ENCODE measurements at places on chromosomes 12 and 14.
A peak's percentile ranks its signal among the peaks of the same experiment; 100 is the strongest.

GRCh38 chr12:105041186-105041585 is 43.1 kb downstream of the ALDH1L2 start:
- DNase-seq = no peak

DNA sequence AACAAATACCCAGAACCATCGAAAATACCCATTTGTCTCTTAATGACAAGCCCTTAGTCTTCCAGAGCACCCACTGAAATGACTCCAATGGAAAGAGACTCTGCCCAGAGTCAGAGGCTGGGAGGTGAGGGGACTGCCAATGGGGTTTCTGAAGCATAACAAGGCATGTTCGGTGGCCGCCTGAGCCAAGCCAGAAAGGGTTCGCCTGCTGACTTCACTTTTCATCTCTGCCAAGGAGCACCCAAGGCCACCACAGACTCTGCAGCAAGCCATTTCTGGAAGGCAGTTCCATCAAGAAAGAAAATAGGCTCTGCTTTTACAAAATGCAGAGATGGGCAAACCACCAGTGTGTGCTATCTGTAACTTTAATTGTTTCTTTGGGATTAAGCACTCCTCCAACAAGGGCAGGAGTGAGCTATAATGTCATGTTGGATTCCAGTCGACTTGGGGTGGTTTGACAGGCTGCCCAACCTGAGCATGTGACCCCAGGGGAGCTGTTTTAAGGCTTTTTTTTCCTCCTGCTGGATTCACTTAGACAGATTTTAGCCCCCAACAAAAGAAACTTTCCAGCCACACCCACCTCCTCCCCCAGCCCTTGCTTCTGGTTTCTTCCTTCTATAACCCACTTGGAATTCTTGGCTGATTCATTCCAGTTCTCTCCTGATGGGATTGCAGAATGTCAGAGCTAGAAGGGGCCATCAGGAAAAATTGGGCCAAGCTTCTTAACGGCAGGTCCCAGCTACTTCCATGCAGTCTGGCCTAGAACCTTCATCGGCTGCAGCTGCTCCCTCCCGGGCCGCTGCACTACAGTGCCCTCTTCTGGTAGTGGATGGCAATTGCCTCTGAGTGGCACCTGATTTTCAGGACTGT is 24.1 kb downstream of the CKAP4 start:
- peak; percentile 7 for DNase-seq

DNA sequence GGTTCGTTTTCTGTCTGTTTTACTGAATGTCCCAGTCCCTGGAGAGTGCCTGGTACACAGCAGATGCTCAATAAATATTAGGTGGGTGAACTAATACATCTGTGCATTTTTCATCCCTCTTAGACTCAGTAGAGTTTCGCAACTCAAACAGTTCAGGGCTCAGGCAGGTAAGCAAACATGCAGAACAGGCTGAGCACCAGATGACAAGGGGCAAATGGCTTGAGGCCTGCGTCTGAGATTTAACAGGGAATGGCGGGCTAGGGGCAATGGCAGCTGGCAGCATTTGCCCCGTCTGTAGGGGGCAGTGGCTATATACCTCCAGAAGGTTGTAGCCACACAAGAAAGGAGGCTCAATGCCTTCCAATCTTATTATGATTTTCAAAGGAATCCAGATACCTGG is 8.6 kb upstream of the RAN start:
- DNase-seq = no peak

DNA sequence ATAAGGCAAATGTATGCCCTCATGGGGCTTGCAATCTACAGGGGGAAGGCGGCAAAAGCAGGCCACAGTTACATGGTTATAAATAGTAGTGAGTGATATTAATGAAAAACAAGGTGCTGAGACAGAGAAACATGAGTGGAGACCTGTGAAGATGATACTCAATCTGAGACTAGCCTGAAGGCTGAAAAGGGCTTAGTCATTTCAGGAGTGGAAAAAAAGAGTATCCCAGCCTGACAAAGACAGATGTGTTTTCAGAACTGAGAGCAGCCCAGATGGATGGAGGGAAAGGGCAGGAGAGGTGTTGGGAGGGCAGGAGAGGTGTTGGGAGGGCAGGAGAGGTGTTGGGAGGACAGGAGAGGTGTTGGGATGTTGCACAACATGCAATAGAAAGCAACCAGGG is 181.9 kb downstream of the C12orf42 start:
- DNase-seq = no peak

DNA sequence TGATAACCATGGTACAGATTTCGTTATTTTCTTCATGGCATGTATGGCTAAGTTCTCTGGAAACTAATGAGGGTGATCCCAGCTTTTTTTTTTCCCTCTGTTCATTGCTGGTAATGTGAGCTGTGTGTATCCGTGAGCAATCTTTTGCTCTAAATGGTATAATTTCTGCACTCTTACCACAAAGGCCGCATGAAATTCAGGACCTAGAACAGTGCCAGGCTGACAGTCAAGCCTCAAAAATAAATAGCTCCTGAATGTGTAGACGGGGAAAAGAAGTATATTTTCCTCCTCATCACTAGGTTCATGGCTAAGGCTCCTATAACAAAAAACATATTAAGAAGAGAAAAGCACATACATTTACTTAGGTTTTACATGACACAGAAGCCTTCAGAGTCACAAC is 140.2 kb upstream of the RMST start:
- DNase-seq = no peak

DNA sequence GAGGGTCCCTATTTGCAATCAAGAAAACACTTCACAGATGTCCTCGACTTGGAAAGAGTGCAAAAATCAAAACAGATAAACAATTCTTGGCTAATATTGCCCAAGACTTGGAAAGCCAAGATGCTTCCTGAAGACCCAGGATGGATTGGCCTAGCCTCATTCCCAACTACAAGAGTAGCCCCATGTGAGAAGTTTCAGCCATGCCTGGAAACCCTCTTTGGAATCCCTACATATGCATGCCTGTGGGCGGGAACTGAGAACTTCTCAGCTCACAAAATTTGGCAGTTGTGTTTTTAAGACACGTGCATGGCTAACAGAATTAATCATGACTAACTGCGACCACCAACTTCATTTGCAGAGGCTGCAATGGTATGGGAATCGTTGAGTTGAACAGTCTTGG is 283.2 kb upstream of the TBX3 start:
- DNase-seq = no peak

DNA sequence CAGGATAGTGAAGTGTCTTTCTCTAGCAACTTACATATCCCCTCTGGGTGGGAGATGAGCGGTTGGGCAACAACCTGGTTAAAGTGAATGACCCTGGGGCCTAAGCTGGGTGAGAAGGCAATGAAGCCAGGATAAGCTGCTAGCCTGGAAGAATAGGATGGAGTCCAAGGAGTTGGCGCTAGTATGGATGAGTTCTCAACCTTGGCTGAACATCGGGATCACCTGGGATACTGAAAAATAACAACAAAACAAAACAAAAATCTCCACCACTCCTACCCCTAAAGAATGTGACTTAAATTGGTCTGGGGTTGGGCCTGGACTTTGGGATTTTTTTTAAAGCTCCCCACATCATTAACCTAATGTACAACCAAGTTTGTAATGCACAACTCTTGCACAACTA is 4.8 kb upstream of the RPS6KA5 start:
- no peak for DNase-seq

- no peak for DNase-seq
Measured at GRCh38 chr12:22536346-22536945, 7.9 kb downstream of the C2CD5 start.

DNA sequence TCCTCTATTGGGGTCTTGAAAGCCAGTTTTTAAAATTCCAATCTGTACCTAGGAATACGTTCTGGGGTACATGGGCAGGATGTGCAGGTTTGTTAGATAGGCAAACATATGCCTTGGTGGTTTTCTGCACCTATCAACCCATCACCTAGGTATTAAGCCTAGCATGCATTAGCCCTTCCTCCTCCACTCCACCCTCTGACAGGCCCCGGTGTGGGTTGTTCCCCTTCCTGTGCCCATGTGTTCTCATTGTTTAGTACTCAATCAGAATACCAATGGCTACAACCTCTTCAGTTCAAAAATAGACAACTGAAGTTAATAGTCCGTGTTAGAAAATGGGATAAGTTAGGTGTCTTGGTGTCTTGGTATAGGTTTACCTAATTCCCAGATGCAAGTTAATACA is 3.4 kb downstream of the NTS start:
- no peak for DNase-seq

GRCh38 chr12:65414526-65414925 is 136.0 kb downstream of the MSRB3 start:
- DNase-seq = no peak

- DNase-seq = no peak
Measured at GRCh38 chr14:21279783-21280182, at the start of gene RPGRIP1. Gene RPGRIP1 (plus strand): TSS chr14:21280083. CDS start chr14:21287977, 7,894 bp downstream.

GRCh38 chr14:91669867-91670266 is 62.0 kb downstream of the CATSPERB start:
- no peak for DNase-seq

GRCh38 chr12:47808574-47809365 is 10.9 kb downstream of the HDAC7 start:
- DNase-seq = peak; percentile 78

- DNase-seq = no peak
Measured at GRCh38 chr14:40368314-40368713, 936.1 kb upstream of the FBXO33 start.

DNA sequence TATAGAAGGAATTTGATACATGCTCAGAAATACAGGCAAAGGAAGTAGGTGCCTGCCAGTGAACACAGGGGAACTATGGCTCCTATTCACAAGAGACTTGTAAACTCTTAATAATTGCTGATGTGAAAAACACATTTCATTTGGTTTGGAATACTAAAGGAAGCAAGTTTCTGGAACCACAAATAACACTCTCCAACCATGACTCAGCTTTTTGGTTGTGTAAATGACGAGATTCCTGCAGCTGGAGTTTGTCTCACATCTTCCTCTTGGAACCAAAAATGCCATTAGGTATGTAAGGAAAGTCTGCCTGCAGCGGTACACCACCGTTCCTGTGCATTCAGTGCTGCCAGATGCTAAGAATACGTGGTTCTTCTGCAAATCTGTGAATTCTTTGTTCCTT is 4.5 kb upstream of the OR11H6 start:
- DNase-seq = no peak

DNA sequence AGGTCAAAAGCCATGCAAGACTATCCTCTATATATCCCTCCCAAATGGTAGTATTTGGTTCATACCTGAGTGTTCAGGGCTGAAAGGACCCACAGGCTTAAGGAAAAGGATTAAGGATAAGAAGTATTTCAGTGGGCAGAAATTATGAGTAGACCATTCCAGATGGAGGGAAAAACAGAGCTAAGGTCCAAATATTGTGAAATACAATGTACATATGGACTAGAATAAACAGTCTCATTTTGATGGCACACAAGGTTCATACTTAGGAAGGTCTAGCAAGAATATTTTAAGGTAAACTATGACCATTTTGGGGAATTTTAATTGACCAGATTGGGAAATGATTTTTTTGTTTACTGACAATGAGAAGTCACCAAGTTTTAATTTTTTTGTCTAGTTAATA is 124.6 kb downstream of the PRKD1 start:
- DNase-seq = no peak

GRCh38 chr14:61476754-61477410 is 155.5 kb downstream of the PRKCH start:
- DNase-seq = peak; percentile 98

DNA sequence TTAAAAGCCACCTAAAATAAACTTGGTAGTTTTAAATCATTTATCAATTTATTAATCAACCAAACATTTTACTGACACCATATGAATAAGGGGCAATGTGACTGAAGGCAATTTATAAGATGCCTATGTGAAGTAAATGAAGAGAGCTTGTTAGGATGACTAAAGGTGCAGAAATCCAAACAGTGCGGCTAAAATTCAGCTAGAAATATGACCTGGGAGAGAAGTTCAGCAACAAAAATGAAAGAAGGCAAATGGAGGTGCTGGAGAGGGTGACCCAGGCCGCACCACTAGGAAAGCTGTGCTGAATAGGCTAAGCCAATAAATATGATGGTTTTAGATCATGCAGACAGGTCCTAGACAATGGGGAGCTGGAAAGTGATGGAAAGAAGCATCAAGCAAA is 403.7 kb downstream of the BTG1 start:
- no peak for DNase-seq

DNA sequence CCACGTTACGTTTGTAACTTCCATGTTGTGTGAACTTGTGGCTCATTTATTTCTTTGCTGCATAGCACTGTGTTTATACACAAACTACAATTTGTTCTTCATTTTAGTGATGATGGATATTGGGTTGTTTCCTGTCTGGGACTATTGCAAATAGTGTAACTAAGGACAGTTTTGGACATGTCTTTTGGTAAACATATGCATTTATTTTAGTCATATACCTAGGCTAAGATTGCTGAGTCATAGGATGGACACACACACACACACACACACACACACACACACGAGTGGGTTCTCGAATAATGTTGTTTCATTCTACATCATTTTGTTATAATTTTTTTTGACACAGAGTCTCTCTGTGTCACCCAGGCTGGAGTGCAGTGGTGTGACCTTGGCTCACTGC is 123.5 kb upstream of the CAND1 start:
- DNase-seq = no peak

GRCh38 chr14:58395562-58395811 is 243 bp upstream of the TOMM20L start:
- no peak for DNase-seq

DNA sequence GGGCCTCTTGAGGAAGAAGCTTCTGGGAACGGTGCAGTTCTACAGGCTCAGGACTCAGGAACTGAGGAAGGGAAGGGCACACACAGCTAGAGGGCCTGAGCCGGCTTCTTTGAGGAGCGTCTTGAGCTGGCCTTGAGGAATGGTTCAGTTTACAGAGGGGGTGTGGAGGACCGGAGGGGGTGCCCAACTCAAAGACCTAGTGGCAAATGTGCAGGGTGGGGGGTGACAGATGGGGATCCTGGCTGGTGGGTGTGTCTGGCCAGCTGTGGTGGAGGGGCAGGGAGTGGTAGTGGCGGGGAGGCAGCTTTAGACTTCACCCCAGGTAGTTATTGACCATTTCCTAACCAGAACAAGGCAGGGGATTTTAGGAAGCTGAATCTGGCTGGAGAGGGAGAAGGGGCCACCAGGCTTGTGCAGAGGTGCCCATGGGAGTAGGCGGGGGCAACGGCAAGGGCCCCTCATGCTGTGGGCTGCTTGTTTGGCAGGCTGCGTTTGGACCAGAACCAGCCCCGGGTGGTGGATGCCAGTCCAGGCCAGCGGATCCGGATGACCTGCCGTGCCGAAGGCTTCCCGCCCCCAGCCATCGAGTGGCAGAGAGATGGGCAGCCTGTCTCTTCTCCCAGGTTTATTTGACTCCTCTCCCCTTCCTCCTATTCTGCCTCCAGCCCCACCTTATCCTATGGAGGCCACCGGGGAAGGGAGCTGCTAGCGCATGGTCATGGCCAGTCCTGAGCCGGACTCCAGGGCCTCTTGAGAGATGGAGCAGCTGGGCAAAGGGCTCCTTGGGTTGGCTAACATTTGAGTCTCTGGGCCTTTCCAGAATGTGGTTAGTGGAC is 27.8 kb downstream of the PAPLN start:
- no peak for DNase-seq

- DNase-seq = no peak
Measured at GRCh38 chr14:62429683-62430082, 615.6 kb downstream of the KCNH5 start.

- no peak for DNase-seq
Measured at GRCh38 chr12:58920961-58921861, 907 bp upstream of the LRIG3 start.
